ENCODE measurements at places on chromosomes 5 and 9. TPM values are rescaled to one million over a fixed set of nuclear protein-coding genes. Genes with fewer than 3 reads are reported as not detected.

PCDHB9 gene
- total RNA-seq: 0.18 TPM

FOXD4L5 gene
- total RNA-seq: not detected

NOXA1 gene
- 0.18 TPM for total RNA-seq

ADGRD2 gene
- total RNA-seq: not detected

MINAR2 gene
- not detected for total RNA-seq

ENHO gene
- not detected for total RNA-seq

Measured in myometrial cell (primary cell).